ENCODE measurements at places on chromosomes 12 and 14.

- no peak for DNase-seq
Measured at GRCh38 chr14:30287579-30288445, 271.1 kb upstream of the G2E3 start.

- no peak for DNase-seq
Measured at GRCh38 chr12:83153177-83153576, 466.5 kb downstream of the TMTC2 start.

GRCh38 chr12:76848132-76848531 lies 30.7 kb downstream of the CSRP2 start:
- DNase-seq: no peak

GRCh38 chr14:77574446-77575115 lies 41.9 kb downstream of the SPTLC2 start:
- no peak for DNase-seq

- no peak for DNase-seq
Measured at GRCh38 chr12:85530456-85530855, 250.4 kb downstream of the ALX1 start.

GRCh38 chr12:47189728-47190127 lies 110.0 kb upstream of the AMIGO2 start:
- no peak for DNase-seq

DNA sequence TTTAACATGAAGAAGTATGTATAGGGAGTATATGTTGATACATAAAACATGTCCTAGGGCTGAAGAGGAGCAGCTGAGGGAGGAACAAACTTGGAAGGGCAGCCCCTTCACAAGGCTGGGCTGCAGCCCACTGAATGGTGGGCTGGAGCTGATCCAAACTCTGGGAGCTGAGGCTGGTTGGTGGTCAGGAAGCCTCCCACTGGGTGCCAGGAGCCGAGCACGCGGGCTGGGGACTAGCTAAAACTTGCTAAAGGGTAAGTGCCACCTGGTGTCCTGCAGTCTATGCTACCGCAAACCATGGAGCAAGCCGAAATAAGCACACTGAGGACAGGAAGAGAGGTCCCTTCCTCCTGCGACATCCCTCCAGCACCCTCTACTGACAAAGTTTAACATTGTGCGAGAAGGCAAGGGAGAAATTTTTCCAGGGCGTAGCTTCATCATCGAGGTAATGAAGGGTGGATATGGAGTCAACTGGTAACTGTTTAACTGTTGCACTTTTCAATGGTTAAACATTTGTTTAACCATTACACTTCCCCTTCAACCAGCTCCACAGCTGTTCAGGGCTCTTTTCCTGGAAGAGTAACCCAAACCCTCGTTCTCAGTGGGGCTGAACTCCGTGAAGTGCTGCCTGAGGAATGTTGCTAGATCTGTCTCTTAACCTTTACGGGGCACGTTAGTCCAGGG lies 42.2 kb downstream of the EGLN3 start:
- DNase-seq: peak; percentile 40

- no peak for DNase-seq
Measured at GRCh38 chr14:90132821-90133570, 71.2 kb downstream of the KCNK13 start.

DNA sequence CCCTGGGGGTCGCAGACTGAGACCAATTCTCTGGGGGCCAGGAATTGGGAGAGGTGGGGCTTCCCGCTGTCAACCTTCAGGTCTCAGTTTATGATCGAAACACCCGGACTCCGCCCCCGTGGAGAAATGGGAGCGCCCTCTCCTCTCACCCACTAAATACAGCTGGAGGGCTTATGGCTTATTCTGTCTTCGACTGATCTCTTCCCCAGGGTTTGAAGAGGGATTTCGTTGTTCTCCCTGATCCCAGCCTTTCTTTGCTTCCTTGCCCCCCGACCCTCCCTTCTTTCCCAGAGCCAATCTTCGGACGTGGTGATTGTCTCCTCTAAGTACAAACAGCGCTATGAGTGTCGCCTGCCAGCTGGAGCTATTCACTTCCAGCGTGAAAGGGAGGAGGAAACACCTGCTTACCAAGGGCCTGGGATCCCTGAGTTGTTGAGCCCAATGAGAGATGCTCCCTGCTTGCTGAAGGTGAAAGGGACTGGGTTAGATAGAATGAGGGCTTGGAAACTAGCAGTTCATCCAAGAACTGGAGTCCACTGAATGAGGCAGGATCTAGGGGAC lies 607 bp downstream of the OS9 start:
- DNase-seq: peak; percentile 15

GRCh38 chr12:41014643-41015020 lies 173.5 kb upstream of the PDZRN4 start:
- DNase-seq: no peak

DNA sequence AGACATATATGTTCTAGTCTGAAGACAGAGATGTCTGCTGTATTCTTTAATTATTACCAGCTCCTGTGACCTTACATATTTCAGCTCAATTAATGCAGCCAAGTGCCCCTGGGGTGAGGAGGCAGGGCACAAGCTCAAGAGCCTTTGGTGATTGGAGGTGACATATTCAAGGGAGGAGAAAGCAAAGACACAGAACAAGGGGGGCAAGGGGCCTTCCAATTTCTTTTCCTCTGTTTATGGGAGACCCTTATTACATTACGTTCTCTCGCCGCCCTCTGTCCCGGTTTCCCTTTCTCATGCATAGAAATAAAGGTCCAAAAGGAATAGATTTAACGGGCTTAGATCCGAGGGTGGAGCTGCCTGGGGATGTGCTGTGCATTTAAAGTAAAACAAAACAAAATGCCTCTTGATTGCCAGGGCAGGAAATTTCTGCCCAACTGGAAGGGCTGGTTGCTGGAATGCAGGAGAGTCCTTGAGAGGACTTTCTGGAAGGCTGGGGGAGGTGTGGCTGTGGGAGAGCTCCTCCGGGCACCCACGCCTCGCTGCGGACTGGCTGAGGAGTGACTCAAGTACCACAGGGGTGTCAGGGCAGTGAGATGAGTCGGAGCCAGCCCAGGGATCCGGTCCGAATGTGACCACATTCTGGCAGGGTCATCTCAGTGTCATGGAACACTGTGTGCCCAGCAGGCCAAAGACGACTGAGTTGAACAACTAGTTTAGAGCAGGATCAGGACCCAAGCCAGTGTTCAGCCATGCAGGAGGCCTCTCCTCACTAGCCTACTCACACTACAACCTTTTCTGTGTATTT lies 32.1 kb upstream of the GSG1 start:
- peak; percentile 95 for DNase-seq

DNA sequence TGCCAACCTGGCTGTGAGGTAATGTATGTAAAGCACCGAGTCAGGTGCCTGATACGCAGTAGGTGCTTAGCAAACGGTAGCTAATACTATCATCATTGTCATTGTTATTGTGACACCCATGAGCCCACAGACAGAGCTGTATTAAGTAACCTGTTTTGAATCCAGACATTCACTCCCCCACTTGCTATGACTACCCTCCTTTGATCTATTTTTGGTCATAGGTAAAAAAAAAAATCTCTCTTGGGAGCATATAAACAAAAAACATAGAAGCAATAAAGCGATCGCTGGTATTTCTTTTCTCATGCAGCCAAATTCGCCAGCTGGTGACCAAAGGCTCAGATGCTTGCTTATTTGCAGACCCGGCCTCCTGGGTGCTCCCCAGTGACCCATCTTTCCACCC lies 330.2 kb downstream of the DPF3 start:
- DNase-seq: no peak

- DNase-seq: no peak
Measured at GRCh38 chr12:89081719-89082369, 270.5 kb downstream of the DUSP6 start.

DNA sequence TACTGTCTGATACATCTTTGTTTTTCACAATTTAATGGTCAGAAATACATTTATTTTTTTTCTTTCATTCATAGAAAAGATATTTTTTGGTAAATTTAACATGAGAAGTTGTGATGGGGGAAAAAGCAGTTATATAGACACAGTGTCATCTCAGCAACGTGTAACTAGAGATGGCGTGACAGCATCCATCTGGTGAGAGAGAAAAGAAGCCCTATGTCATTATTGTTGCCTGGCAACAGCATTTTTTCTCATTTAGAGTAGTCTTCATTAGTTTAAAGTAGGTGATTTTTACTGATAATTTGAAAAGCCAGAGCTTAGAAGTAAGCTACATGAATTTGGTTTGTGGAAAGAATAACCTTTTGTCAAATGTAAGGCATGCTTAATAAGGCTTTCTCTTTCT lies 128.6 kb downstream of the ACSS3 start:
- no peak for DNase-seq

- no peak for DNase-seq
Measured at GRCh38 chr12:12396694-12397093, 39.8 kb downstream of the BORCS5 start.

DNA sequence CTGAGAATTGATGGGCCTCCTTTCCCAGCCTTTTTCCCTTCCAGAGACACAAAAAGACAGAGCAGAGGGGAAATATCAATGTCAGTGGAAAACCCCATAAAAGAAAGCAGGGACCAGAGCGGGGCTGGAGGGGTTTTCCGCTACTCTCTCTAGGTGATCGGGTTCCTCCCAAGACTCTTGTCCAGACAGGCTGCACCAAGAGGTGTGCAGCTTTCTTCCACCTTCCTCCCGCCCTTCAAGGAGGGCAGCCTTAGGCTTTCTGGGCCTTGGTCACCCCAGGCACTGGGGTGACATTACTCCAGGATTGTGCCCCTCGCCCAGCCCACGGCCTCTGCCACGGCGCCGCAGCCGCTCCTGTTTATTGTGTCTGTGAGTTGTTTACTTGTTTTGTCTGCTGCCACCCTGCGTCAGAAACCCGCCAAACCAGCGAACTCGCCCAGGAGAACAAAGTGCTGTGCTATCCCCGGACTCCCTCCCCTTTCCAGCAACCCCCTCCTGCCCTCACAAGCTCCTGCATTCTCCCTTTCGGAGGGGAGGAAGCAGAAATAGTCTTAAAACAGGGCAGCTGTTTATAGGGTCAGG lies 6.7 kb upstream of the HOXC6 start:
- DNase-seq: no peak

- DNase-seq: peak; percentile 39
Measured at GRCh38 chr12:104371043-104371870, 67.7 kb downstream of the EID3 start.

DNA sequence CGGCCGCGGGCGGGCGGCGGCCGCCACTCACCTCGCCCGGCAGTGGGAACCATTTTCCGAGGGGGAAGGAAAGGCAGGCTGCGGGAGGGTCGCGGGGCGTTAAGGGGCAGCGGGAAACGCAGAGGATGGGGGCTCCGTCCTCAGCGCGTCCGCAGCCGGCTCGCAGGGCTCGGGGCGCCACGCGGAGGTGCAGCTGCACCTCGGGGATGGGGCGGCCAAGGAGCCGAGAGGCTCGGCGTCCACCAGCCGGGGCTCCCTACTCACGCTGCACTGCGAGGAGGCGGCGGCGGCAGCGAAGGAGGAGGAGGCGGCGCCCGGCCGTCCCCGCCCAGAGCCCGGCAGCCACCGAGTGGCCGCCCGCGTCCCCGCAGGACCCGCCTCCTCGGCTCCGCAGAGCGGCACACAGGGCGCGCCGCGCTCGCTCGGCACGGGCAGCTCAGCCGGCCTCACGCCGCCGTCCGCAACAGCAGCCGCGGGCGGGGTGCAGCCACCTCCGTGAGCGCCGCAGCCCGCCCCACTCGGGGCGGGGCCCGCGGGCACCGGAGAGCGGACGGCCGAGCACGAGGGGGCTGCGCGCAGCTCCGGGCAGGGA lies at the start of gene ATP2B1:
TSS of gene ATP2B1 (minus strand) at position 274 of the 592 bp plus-strand sequence. CDS start 52,952 bp downstream, outside the sequence.
- peak; percentile 93 for DNase-seq

- no peak for DNase-seq
Measured at GRCh38 chr14:92022036-92022435, 17.8 kb downstream of the TRIP11 start.

GRCh38 chr12:1890810-1891209 lies 27.6 kb downstream of the CACNA2D4 start:
- no peak for DNase-seq

GRCh38 chr12:97223419-97223818 lies 239.2 kb upstream of the RMST start:
- DNase-seq: no peak

DNA sequence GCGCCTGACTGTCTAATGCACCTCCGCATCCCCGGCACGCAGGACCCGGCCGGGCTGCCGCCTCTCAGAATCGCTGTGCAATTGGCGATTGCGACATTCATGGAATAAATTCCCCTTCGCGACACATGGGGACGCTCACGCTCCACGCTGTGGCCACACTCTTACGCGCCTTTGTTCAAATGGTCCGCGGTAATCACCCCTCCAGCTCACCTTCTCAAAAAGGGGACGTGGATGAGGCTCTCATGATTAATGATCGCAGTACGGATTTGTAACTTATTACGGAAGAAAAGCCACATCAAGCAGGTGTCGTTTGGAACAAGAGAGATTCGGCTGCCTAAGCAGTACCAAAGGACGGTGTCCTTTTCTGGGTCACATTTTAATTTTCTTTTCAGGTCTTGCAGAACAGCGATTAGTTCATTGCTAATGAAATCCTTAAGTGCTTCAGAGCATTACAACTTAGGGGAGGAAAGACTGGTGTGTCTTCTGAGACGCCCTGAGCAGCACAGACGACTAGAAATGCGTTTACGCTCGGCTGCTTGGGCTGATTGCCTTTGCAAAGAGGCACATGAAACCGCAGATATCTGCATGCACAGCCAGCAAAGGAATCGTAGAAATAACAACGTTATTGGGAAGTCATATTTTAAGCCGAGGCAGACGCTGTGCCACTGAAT lies 37.3 kb upstream of the ADGRD1 start:
- peak; percentile 54 for DNase-seq

- no peak for DNase-seq
Measured at GRCh38 chr14:73944432-73945158, 5.3 kb downstream of the FAM161B start.

DNA sequence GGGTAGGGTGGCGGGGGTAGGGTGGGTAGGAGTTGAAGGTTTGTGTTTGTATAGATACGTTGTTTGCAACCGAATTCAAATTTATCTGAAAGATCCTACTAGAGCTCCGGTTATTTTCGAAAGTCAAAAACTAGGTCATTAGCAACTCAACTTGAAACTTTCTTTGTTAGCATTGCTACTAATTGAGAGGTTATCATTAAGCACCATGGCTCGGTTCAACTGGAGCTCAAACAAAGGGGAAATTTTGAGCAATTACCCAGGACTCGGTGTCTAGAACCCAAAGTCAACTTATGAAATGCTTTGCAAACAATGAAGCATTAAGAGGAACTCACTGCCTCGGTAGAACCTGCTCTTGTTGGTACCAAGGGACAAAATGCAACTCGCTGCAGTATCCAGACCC lies 207.7 kb downstream of the BCAT1 start:
- no peak for DNase-seq

DNA sequence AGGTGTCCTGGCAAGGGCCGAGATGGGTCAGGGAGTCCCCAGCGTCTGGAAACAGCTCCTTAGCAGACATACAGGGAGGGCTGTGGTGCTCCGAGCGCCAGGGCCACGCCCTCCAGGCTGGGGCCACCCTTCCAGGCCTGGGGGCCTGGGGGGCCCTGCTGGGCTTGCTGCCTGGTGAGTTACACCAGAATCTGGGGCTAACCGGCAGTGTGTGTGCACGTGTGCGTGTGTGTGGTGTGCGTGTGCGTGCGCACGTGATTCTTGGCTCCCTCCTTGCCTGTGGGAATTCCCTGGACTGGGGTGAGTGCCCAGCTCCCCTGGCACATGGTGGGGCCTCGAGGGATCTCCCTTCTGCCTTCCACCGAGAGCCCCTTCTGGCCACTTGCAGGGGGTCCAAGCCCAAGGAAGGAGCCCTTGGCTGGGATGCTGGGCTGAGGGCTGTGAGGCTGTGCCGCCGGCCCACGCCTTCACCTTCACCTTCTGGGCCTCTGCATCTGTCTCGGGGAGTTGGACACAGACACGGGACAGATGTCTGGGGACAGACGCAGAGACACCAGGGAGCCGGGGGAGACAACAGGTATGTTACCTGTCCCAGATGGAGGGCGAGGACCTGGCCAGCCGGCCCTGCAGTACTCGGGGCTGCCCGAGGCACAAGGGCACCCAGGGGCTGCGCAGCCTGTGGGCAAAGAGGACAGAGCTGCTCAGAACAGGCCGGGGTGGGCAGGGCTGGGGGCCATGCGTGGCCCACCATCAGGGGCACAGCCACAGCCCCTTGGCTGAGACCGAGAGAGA lies 37.2 kb downstream of the BEGAIN start:
- no peak for DNase-seq

Data from ACHN (cell line).